ENCODE measurements at places on chromosomes 5 and 9. TPM values are rescaled to one million over a fixed set of nuclear protein-coding genes. Genes with fewer than 3 reads are reported as not detected.
A peak's percentile ranks its signal among the peaks of the same experiment; 100 is the strongest.

DNA sequence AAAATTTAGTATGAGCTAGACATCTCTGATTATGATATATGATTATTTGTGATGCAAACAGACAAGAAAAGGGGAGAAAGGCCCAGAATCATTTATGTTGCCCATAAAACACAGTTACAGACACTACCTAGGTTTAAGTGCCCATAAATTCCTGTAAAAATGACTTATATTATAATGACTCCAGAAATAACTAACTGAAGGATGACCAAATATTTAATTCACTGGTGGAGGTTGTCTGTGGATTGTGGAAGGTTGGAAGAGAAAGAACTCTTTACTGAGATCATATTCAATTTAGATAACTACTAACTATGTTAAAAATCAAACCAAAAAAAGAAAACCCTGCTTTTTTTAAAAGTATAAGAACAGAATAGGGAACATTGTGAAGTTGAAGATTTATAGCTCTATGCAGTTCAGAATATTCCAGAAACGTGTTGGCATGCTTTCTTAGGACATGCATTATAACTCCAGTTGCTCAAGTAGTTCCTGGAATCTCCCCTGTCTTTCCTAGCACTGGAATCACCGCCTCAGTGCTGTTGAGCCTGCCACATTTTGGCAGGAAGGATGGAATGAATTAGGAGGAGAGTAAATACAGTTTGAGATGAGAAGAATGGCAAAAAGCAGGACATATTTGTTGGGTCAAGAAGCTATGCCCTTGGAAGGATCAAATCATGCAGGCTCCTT, 72.0 kb upstream of the PAPPA start:
- DNase-seq, result no peak
- no peaks in the 10 kb centered on the region for H3K27me3 ChIP-seq
- H3K4me1 ChIP-seq, result no peaks in the 10 kb centered on the region
- no peaks in the 10 kb centered on the region for H3K36me3 ChIP-seq
- H3K4me3 ChIP-seq, result no peak overlapping the region
- no peak overlapping the region for H3K27ac ChIP-seq

DNA sequence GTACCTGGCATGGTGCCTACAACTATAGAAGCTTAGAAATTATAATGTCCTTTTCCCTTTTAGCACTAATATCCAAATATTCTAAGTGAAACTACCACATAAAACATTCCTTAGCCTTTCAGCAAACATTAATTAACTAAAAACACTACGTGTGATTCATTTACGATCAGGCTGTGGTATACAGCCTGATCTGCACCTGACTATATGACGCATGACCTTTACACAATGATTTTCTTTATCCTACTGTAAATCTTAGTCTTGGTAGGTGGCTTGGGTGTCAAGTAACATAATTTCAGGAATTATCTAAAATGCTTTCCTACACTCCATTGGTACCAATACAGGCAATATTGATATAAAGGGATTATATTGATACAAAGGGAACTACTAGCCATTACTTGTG, 686.7 kb downstream of the DTWD2 start:
- no peaks in the 10 kb centered on the region for H3K4me1 ChIP-seq
- H3K27me3 ChIP-seq, result no peaks in the 10 kb centered on the region
- H3K4me3 ChIP-seq, result no peak overlapping the region
- H3K36me3 ChIP-seq, result no peaks in the 10 kb centered on the region

GRCh38 chr5:10584714-10585517, 21.0 kb downstream of the ANKRD33B start:
- H3K36me3 ChIP-seq, result no peaks in the 10 kb centered on the region
- peak; percentile 55 for DNase-seq
- no peaks in the 10 kb centered on the region for H3K27me3 ChIP-seq
- H3K4me3 ChIP-seq, result no peak overlapping the region

The KIF4B gene
- total RNA-seq, result 0.26 TPM

The ANKRD34B gene
- 0.97 TPM for total RNA-seq

The SH2D3C gene
- total RNA-seq, result 81.4 TPM

DNA sequence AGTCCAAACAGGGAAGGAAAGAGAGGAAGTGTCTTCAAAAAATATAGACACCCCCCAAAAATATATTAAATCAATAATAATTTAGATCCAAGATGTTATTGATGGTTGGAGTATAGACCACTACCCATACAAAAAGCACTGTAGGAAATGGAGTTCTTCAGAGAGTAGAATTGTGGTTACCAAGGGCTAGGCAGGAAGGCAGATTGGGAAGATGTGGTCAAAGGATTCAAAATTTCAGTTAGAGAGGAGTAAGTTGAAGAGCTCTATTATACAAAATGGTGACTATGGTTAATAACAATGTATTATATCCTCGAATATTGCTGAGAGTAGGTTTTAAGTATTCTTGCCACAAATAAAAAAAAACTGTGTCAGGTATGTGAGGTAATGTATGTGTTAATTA, 149.4 kb downstream of the CWC27 start:
- no peak overlapping the region for H3K4me3 ChIP-seq
- no peak for DNase-seq
- no peaks in the 10 kb centered on the region for H3K4me1 ChIP-seq
- no peak overlapping the region for H3K27ac ChIP-seq

The FREM1 gene
- total RNA-seq, result 4.3 TPM

- no peak overlapping the region for H3K27ac ChIP-seq
- no peaks in the 10 kb centered on the region for H3K36me3 ChIP-seq
- no peak overlapping the region for H3K4me3 ChIP-seq
- no peaks in the 10 kb centered on the region for H3K4me1 ChIP-seq
Measured at GRCh38 chr5:71743155-71743554, 24.1 kb downstream of the CARTPT start.
